AG04450 (cell line): ENCODE measurements at places on chromosomes 7 and 10.

DNA sequence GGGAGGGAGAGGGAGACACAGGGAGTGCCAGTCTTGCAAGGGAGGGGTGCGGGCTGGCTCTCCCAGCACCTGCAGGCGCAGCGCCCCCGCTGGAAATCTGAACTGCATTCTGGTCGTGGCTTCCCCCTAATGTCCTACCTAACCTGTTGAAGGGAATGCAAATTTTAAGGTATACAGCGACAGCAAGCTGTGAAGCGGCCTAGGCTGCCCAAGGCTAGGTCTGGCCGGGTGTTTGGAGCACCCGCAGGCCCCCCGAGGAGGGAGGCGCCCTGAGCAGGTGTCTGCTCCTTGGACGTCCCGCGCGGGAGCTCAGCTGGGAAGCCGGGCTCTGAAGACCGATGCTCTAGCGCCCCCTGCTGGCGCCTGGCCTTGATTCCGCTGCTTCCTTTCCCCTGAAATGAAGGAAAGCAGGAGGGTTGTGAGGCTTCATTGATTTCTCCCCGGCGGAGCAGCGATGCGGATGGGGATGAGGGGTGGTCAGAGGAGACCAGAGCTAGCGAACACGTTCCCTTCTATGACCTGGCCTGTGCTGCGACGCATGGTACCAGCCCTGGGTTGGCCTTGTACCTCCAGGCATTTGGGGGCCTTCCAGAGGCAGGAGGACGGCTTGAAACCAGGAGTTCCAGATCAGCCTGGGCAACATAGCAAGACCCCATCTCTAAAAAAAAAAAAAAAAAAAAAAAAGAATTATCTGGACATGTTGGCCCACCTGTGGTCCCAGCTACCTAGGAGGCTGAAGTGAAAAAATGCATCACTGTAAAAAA is 601.3 kb downstream of the GALNT17 start:
- DNase-seq = peak; percentile 2

- no peak for DNase-seq
Observed at GRCh38 chr7:80403686-80404241, 108.1 kb downstream of the GNAT3 start.

- DNase-seq = no peak
Observed at GRCh38 chr10:92419740-92420545, 129.0 kb downstream of the MARCHF5 start.

DNA sequence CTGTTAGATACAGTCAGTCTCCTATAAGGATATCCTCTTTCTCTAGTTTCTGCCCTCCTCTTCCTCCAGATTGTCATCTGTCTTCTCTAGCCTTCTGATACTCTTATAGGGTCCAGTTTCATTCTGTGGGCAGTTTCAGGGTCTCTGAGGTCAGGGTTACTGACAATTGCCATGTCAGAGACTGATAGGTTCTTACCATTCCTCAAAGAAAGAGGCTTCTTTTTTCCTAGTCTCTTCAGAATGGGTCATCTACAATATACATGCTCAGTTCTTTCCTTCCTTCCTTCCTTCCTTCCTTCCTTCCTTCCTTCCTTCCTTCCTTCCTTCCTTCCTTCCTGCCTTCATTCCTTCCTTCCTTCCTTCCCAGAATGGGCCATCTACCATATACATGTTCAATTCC is 48.1 kb upstream of the TAS2R16 start:
- DNase-seq = no peak

DNA sequence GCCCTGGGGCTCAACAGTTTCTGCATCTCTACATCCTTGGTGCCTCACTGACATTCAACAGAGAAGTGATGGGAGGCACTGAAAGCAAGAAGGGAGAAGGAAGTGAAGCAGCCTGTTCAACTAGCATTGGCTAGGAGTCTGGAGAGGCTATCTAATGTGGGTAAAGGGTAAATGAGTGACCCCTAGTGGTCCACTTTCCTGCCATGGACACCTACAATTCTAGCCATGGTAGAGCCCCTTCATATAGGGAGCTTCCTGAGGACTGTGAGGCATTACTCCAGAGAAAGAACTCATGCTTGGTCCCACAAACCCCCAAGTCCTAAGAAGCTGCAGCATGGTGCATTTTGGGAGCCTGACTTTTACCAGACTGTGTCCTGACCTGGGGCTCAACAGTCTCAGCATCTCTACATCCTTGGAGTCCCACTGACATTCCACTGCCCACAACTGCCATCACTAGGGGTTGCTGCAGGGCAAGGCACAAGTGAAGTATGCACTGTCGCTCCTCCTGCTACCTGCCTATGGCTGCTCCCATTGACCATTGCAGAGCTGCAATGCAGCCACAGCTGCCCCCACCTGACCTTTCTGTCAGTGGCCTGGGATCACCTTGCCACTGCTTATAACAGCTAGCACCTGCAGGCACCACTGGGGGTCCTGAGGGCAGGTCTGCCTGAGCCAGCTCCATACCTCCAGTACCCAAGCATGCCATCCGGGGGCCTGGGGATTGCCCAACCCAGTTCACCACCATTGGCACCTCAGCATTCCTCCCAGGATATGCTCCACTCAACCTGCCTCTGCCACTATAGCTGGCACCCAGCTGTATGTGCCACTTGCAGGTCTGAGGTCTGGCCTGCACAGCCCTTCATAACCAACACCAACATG is 44.1 kb upstream of the CDK6 start:
- DNase-seq = no peak
